WTC11 (cell line): ENCODE measurements at places on chromosomes 4 and X.

DNA sequence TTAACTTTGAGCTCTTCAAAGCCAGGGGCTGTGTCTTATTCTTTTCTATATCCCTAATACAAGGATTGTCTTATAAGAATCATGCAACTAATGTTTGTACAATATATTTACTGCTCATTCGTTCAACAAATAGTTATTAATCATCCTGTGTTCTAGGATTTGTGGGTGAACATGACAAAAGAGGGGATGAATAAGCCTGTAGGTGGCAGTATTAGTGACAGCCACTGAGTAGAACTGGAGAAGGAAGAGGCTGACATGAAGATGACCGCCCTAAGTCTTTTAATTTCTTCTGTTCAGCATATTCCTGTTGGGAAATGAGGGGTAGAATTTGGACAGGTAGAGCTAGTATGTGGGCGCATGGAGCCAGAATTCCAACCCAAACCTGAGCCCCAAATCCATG lies 11.9 kb upstream of the LINC00632 start:
- no peak for DNase-seq
- H3K27ac ChIP-seq, result no peak overlapping the region
- no peaks in the 10 kb centered on the region for H3K4me1 ChIP-seq
- H3K27me3 ChIP-seq, result no peaks in the 10 kb centered on the region

DNA sequence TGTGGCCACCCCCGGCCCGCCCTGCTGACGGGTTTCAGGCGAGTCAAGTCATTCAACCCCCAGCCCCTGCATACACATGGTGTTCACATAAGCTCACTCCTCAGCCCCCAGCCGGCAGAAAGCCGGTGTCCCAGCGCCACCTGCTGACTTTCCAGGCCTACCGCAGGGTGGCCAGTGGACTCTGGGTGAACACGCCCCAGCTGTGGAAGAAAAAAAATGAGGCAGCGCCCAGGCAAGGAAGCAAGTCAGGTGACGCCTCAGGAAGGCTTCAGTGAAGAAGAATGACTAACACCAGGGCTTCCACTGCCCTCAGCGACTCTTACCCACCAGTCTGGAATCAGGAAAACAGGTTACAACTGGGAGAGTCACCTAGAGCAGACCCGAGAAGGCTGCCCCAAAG lies 15.8 kb downstream of the BCAP31 start:
- no peak overlapping the region for H3K27ac ChIP-seq
- peaks cover 12% of the 10 kb centered on the region; the same call in 1 of the 2 replicates for H3K36me3 ChIP-seq
- DNase-seq, result peak; percentile 73
- H3K4me1 ChIP-seq, result 0 out of 2 replicates have a peak, but pooled peaks cover 3% of the 10 kb centered on the region

GRCh38 chr4:144582975-144583374 lies 63.0 kb upstream of the HHIP start:
- H3K4me3 ChIP-seq, result no peak overlapping the region
- no peak overlapping the region for H3K27ac ChIP-seq
- peaks cover 7% of the 10 kb centered on the region for H3K36me3 ChIP-seq
- no peaks in the 10 kb centered on the region for H3K27me3 ChIP-seq
- H3K4me1 ChIP-seq, result no peaks in the 10 kb centered on the region; the same call in 1 of the 2 replicates

GRCh38 chr4:14023896-14024295 lies 396.4 kb upstream of the BOD1L1 start:
- H3K27me3 ChIP-seq, result no peaks in the 10 kb centered on the region
- peaks cover 17% of the 10 kb centered on the region for H3K4me1 ChIP-seq
- H3K4me3 ChIP-seq, result no peak overlapping the region

DNA sequence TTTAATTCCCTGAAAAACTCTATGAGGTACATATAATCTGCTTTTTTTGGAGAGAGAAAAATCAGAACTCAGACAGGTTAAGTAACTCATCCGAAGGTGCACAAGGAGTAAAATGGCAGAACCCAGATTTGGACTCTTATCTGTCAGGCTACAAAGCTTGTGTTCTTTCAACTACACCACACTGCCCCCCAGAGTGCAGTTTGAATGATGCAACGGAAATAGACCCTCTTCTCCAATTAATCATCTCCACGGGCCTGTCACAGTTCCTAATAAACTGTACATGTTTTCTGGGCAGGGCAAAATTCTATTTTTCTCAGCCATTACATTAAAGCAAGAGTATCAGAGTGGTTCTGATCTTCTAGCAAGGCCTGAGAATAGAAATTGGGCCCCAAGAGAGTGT lies 35.3 kb upstream of the DCX start:
- DNase-seq, result peak; percentile 41
- no peak overlapping the region for H3K4me3 ChIP-seq
- peaks cover 18% of the 10 kb centered on the region for H3K4me1 ChIP-seq
- H3K36me3 ChIP-seq, result no peaks in the 10 kb centered on the region
- H3K27ac ChIP-seq, result 0 out of 2 replicates have a peak overlapping the region, but pooled peaks have one; percentile 49

- peak; percentile 54 for DNase-seq
- H3K4me3 ChIP-seq, result no peak overlapping the region
- H3K27ac ChIP-seq, result no peak overlapping the region
Observed at GRCh38 chrX:37993837-37994619, 12.3 kb upstream of the SYTL5 start.

GRCh38 chr4:81421346-81422218 lies 50.1 kb downstream of the RASGEF1B start:
- H3K4me3 ChIP-seq, result no peak overlapping the region
- H3K27me3 ChIP-seq, result peaks cover 4% of the 10 kb centered on the region; the same call in 1 of the 2 replicates
- H3K27ac ChIP-seq, result peak overlapping the region; percentile 85; the same call in 1 of the 2 replicates
- no peak for DNase-seq
- no peaks in the 10 kb centered on the region for H3K36me3 ChIP-seq

DNA sequence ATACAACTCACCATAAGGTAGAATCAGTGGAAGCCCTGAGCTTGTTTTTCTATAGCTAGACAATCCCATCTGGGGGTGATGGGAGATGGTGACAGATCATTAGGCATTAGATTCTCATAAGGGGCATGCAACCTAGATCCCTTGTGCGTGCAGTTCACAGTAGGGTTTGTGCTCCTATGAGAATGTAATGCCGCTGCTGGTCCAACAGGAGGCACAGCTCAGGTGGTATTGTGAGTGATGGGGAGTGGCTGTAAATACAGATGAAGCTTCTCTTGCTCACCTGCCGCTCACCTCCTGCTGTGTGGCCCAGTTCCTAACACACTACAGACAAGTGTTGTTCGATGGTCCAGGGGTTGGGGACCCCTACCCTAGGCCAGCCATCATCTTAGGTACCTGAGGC lies 5.9 kb upstream of the GATB start:
- peak; percentile 14 for DNase-seq
- peaks cover 6% of the 10 kb centered on the region; the same call in 1 of the 2 replicates for H3K36me3 ChIP-seq
- H3K27me3 ChIP-seq, result peaks cover 5% of the 10 kb centered on the region; the same call in 1 of the 2 replicates
- H3K4me3 ChIP-seq, result no peak overlapping the region
- peaks cover 19% of the 10 kb centered on the region for H3K4me1 ChIP-seq
- no peak overlapping the region for H3K27ac ChIP-seq

GRCh38 chr4:92106816-92107215 lies 196.9 kb upstream of the GRID2 start:
- H3K4me1 ChIP-seq, result peaks cover 8% of the 10 kb centered on the region
- no peak for DNase-seq
- no peaks in the 10 kb centered on the region for H3K36me3 ChIP-seq
- H3K4me3 ChIP-seq, result no peak overlapping the region
- peaks cover 7% of the 10 kb centered on the region; the same call in 1 of the 2 replicates for H3K27me3 ChIP-seq
- H3K27ac ChIP-seq, result no peak overlapping the region

- no peak for DNase-seq
- no peaks in the 10 kb centered on the region for H3K36me3 ChIP-seq
- no peak overlapping the region for H3K4me3 ChIP-seq
- no peaks in the 10 kb centered on the region for H3K27me3 ChIP-seq
- no peak overlapping the region for H3K27ac ChIP-seq
- H3K4me1 ChIP-seq, result peaks cover 14% of the 10 kb centered on the region
Observed at GRCh38 chr4:26083987-26084386, 170.0 kb downstream of the SMIM20 start.

GRCh38 chrX:140580478-140580877 lies 75.6 kb upstream of the SOX3 start:
- no peak for DNase-seq
- no peaks in the 10 kb centered on the region for H3K4me1 ChIP-seq
- H3K27ac ChIP-seq, result no peak overlapping the region

- no peak within 1 kb of the TSS for H3K27ac ChIP-seq
- peak within 1 kb of the TSS; percentile 72 for H3K4me3 ChIP-seq
- H3K4me1 ChIP-seq, result peaks cover 12% of the 10 kb centered on the region
- peak; percentile 69 for DNase-seq
Observed at GRCh38 chrX:141176586-141177451, at the start of gene LDOC1. LDOC1 (minus strand) TSS chrX:141177129; CDS start chrX:141177021, 108 bp downstream.

GRCh38 chr4:151745481-151746231 lies 15.2 kb downstream of the GATB start:
- H3K27ac ChIP-seq, result no peak overlapping the region; the same call in 1 of the 2 replicates
- no peak for DNase-seq
- no peaks in the 10 kb centered on the region for H3K27me3 ChIP-seq
- peaks cover 20% of the 10 kb centered on the region for H3K4me1 ChIP-seq
- no peak overlapping the region for H3K4me3 ChIP-seq
